ENCODE measurements at places on chromosomes 3 and 15. TPM values are rescaled to one million over a fixed set of nuclear protein-coding genes. Genes with fewer than 3 reads are reported as not detected.

LSMEM2 gene
- 41.6 TPM for polyA plus RNA-seq

DNA sequence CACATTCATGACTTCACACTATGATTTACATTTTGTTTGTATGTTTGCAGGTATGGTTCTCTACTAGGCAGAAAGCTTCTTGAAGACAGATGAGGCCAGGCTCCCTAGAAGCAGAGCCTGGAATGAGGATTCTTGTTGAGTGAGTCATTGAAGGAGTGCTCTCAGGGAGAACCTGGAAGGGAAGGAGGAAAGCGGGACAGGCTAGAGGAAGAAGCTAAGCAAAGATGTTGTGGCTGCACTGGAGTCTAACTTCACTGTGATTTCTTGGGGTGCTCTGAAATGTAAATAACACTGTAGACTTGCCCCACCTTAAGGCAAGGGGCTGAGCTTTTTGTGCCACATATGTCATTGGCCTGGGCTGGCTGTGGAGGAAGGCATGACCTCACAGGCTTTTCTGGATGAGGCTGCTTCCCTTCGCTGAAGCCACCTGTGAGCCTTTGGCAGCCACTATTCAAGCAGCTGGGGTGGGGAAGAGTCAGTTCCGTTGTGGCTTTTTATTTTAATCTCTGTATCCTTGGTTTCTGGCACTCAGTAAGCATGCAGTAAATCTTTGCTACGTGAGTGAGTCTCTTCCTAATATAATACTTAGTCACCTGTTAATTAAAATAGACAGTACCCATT lies 307.3 kb downstream of the SV2B start:
- no peak for DNase-seq

DNA sequence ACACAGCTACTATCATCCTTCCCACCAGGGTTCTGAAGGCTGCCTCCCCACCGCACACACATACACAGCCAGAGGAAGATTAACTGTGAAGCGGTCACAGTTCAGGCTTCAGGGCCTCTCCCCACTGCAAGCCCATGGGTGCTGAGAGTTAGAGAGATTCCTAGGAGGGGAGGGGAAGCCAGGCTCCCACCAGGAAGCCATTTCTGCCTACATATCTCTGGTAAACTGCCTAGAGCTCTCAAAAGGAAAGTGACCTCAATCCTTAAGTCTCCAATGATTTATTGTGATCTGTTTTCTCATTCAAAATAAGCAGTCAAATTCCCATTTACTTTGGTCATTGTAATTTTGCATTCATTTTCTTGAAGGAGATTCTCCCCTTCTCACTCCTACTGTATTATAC lies 141.0 kb upstream of the BNIP2 start:
- no peak for DNase-seq

GRCh38 chr15:78453447-78453846 lies 15.4 kb downstream of the IREB2 start:
- no peak for DNase-seq

- no peak for DNase-seq
These were observed 553.4 kb downstream of the OCA2 start for GRCh38 chr15:27545494-27546255.
